AG10803 (cell line): ENCODE measurements at places on chromosomes 16 and 17.

DNA sequence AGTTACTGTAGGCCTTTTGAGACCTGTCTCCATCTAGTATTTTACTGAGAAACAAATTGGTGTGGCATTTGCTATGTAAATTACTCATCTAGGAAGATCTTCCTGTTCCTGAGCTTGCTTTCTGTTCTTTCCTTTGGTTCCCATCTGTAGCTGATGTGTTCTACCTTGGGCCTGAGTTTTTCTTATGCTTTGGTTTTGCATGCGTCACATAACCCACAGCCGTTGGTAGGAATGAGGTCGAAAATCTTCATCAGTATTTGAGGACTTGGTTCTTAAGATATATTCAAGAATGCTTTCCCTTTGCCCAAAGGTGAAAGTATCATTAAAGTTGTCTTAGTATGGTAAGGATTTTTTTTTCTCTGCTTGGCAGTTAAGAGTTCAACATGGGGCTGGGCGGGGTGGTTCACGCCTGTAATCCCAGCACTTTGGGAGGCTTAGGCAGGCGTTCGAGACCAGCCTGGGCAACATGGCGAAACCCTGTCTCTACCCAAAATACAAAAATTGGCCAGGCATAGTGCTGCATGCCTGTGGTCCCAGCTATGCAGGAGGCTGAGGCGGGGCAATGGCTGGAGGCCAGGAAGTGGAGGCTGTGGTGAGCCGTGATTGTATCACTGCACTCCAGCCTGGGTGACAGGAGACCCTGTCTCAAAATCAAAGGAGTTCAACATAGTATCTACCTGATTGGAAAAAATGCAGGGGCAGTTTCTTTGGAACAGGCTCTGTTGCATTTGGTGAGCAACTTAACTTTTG is 28.8 kb downstream of the IST1 start:
- DNase-seq = peak; percentile 67

DNA sequence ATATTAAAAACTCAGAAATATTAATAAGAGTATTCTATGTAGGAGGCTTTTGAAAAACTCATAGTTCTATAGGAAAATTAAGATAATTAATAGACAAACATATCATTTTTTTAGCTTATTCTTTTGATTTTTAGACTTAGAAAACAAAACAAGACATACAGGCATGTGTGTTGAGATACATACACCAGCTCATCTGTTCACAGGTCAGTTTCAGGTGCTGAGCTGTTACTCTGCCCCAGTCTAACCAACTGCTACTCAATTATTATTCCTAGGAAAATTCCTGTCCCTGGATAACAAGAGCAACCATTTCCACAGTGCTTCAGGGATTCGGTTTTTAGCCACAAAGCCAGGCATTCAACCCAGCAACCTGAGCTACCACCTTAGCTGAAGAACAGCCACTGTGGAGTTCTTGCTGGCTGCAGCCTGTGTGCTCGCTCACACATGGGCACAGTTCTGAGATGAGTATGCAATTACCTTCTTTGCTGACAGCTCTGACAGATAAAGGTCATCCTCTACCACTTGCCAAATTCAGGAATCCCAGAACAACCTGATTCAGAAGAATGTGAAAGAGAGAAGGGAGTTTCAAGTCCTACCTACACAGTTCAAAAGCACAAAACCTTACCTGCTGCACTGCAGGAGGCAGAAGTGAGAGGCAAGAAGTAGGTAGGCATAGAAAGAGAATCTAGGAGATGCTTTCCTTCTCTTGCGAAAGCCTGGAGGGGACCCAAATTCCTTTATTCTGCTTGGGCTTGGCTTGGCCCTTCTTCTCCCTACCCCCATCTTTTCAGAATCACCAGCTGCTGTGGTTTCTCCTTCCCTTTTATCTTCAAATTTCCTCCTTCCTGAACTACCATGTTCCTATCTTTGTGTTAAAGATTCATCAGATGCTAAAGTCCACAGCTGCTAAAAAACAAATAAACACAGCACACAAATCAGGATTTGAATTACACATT is 62.7 kb downstream of the TEX2 start:
- DNase-seq = peak; percentile 76

- no peak for DNase-seq
These were observed 3.5 kb upstream of the FTSJ3 start for GRCh38 chr17:63830904-63831491.

DNA sequence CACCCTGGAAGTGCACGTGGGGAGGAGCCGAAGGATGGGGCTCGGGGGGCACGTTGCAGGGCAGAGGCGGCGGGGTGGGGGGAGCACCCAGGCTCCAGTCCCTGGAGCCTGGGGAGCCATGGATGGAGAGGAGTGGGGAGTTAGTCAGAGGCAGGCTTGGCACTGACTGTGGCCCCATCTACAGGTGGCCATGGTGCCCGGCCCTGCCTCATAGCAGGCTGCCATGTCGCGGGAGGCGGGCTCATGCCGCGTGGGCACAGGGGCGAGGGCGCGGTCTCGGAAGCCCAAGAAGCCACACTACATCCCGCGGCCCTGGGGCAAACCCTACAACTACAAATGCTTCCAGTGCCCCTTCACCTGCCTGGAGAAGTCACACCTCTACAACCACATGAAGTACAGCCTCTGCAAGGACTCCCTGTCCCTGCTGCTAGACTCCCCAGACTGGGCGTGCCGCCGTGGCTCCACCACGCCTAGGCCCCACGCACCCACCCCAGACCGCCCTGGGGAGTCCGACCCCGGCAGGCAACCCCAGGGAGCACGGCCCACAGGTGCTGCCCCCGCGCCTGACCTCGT is 3.0 kb downstream of the PRR35 start:
- DNase-seq = no peak

GRCh38 chr17:7475764-7476422 is 3.5 kb downstream of the ZBTB4 start:
- DNase-seq = peak; percentile 83

GRCh38 chr16:66605177-66605978 is 874 bp downstream of the CMTM3 start:
- DNase-seq = peak; percentile 36

DNA sequence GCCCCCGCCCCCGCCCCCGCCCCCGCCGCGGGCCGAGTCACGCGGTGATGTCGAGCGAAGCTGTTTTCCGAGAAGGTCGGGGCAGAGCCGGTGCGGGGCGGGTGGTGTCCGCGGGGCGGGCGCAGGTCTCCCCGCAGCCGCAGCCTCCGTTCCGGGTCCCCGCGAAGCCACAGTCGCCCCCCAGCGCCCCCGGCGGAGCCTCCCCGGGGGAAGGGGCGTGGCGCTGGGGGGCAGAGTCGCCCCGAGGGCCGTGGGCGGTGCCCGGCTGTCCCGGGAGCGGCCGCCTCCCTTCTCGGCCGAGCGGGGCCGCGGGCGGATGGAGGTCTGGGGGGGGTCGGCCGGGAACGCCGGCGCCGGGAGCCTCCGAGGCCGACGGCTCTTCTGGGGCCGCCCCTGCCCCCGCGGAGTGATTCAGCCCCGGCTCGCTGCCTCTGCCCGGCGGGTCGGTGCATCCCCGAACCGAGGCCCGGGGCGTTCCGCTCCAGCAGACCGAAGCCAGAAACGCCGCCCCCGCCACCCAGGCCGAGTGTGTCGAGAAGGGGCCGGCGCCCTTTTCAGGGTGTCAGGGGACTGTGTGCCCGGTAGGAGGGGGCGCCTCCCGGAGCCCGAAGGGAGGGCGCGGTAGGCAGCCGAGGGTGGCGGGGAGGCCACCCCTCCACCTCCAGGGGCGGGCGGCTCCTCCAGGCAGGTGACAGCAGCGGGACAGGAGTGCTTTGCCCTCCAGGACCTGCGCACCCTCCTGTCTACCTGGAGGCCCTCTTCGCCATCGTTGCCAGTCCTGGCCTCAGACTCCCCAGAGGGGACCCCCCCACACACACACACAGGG is 1.7 kb downstream of the METRNL start:
- no peak for DNase-seq

DNA sequence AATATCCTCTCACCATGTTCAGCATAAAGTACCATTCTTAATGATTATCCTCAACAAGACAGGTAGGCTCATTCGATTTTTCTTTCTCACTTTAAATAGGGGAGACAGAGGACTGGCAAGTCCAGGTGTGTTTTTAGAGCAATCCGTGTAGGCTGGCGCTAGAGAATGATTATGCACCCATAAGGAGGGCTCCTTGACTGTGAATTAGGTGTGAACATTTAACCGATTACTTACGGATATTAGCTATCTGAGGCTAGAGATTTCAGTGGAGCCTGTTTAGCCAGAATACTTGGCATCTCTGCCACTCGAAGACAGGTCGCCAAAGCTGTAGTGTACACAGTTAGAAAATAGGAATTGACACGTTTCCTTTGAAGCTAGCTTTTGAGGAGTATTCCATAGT is 1.9 kb downstream of the SEC14L1 start:
- DNase-seq = no peak

DNA sequence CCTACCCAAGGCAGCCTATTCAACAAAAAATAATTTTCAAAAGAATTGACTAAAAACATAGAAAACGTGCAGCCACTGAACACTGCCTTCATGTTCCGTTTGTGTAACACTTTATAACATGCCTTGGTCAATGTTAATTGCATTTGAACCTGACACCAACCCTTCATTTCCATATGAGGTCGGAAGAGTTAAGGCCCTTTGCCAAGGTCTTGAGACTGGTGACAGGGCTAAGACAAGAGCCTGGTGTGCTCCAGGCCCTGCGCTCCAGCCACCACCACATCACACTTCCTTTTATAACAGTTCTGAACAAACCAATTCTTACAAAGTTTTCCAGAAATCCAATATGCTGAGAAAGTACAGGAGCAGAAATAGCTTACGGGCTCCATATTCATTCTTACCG is 4.2 kb downstream of the BBS2 start:
- DNase-seq = no peak

GRCh38 chr16:49550140-49550539 is 176.5 kb downstream of the C16orf78 start:
- no peak for DNase-seq
